ENCODE measurements at places on chromosomes 2 and 18.

GRCh38 chr2:136497709-136498108, 267.6 kb upstream of the THSD7B start:
- DNase-seq: no peak

GRCh38 chr2:107530046-107530445, 296.6 kb upstream of the RGPD4 start:
- no peak for DNase-seq

DNA sequence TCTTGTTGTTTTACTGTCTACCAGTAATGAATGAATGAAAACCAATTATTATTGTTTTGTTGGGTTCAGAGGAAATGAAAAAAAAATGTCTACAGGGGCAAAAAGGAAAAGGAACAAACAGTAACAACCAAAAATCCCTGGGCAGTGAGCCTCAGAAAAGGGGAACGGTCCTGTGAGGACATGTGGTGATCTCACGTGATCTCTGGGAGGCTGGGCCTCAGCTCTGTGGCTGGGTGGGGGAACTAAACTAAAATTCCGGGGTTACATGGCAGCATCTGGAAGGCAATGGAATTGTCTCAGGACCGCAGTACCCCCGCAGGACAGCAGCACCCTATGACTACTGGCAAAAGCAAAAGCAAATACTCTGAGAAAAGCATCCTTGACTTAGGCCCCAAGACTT, 80.1 kb downstream of the AFF3 start:
- DNase-seq: no peak

- DNase-seq: no peak
Measured at GRCh38 chr2:158112992-158113391, 11.3 kb downstream of the UPP2 start.

DNA sequence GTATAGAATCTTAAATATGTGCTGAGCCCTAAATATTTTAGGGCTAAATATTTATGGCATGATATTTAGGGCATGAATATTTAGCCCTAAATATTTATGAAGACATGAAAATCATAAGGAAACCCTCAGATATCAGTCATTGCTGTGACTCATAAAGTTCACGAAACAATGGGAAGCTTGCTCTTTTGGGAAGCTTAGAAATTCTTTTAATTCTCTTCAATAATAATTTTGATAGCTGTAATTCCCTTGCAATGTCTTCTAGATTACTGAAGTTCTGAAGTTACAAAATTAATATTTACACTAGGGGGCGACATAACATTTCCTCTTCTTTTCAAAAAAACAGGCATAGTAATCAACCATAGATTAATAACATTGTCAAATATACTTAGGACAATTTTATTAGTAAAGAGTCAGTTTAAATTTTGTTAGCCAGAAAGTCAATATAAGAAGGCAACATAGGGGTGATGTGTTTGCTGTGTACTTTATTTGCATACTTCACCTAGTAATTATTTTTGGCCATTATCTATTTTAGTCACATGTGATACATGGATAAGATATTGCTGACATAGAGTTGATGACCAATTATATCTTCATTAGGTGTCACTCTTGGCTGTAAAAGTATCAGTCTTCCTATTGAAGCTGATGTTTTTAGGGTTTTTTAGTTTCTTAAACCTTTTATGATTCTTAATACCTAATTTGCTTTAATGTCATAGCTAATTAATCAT, 13.2 kb downstream of the ZNF804A start:
- no peak for DNase-seq

DNA sequence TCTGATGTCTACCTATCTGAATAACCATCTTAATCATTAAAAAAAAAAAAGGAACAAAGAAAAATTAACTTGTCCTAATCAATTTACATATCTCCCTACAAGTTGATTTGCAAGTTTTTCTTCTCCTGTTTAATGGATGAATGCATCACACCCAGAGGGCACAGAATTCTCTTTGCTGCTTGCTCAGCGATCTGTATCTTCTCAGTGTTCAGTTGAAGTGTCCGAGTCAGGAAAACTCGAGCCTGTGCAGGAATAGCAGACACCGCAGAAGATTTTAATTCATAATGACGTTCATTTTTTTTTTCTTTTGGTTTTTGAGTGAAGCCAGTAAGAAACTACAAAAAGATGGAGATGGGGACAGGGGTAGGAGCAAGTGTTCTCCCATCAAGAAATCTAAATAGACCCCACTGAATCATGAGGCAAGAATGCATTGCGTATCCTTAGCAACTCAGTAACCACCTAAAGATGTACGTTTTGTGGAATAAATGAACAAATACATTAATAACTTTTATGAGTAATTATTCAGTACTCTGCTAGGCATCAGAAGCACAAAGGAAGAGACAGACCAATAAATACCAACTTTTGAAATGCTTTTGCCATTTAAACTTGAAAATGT, 675.5 kb downstream of the LRP1B start:
- DNase-seq: no peak
